Heart right ventricle (tissue), 16 donors: ENCODE measurements at places on chromosomes 12 and 14. TPM values are rescaled to one million over a fixed set of nuclear protein-coding genes. Genes with fewer than 3 reads are reported as not detected.
A peak's percentile ranks its signal among the peaks of the same experiment; 100 is the strongest.

- no peak for DNase-seq
Measured at GRCh38 chr12:92503971-92504593, 198.7 kb upstream of the PLEKHG7 start.

DNA sequence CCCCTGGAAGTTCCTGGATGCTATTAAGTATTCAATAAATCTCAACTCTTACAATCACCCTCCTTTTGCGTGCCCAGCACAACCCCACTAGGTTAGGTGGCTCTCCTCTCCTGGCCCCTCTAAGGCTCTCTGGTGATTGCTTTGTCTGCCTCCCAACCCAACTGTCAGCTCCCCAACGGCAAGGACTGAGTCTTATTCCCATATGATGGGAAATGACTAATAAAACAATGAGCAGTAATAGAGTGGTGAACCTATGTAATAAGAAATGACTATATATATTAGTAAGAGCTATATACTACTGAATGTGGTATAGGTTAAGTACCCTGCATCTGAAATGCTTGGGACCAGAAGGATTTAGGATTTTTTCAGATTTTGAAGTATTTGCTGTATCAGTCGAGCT is 8.1 kb downstream of the APPL2 start:
- no peak for DNase-seq

DNA sequence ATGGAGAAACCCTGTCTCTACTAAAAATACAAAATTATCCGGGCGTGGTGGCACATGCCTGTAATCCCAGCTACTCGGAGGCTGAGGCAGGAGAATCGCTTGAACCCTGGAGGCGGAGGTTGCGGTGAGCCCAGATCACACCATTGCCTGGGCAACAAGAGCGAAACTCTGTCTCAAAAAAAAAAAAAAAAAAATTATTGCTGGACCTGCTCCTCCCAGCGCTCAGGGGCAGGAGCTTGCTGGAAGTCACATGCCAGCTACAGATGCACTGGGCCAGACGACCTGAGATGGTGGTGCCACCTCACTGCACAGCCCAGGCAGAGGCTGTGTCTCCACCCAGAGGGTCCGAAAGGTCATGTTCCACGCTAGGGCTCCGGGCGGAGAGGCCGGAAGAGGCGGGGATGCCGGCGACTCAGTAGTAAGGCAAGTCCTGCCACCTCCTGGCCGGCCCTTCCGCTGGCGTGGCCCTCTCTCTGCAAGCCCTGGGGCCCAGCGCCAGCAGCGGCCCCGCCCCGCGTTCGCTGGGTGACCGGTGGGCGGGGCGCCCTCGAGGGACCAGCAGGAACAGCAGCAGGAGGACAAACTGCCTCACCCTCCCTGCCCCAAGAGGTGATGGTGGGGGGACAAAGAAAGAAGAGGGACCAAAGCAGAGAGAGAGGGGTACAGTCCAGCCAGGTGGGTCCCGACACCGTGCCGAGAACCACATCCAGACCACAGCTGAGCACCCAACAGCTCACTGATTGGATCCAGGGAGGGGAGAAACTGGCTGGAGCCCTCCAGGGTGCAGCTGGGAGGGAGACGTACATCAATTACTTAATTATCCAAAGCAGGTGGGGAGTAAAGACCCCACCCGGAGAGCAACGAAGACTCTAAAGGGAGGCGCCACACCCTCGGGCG is 3.6 kb upstream of the RHOF start:
- DNase-seq: peak; percentile 96

DNA sequence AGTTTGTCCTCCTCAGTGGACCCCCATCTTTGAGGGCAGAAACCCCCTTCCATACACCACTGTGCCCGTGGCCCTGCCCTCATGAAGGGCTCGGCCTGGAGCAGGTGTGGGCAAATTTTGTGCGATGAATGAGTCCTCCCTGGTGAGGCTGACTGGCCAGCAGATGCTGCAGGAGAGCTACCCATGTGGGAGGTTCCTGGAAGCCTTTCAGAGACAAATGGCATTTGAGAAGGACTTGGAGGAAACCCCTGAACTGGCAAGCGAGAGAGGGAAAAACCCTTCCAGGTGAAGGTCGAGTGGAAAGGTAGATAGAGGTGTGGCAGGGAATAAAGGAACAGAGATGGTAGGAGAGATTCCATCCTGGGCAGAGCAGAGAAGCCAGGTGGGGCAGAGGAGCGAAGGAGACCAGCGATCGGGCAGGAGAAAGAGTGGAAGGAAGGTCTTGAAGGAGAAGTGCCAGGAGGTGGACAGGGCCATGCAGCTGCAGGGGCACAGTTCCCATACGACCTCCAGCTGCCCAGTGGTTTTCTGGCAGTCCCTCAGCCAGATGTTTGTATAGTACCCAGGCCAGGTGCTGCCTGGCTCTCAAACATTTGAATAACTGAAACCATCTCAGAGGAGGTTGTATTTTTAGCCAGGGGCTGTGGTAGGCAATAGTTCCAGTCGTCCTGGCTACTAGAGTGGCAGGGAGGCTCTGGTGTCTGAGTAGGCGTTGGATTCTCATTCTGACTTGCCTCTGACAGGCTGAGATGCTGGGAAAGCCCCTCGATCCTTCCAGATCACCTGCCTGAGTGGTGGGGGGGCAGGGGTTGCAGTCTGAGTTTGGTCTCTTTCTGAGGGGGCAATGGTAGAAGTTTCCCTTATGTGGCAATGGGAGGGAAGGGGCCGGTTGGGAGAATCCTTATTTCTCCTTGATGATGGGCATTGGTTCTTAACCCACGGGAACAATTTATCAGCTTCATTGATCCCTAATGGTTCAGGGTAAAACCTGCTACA is 40.1 kb downstream of the FBXL14 start:
- DNase-seq: no peak

GRCh38 chr12:61385771-61386170 is 874.4 kb upstream of the USP15 start:
- DNase-seq: no peak

DNA sequence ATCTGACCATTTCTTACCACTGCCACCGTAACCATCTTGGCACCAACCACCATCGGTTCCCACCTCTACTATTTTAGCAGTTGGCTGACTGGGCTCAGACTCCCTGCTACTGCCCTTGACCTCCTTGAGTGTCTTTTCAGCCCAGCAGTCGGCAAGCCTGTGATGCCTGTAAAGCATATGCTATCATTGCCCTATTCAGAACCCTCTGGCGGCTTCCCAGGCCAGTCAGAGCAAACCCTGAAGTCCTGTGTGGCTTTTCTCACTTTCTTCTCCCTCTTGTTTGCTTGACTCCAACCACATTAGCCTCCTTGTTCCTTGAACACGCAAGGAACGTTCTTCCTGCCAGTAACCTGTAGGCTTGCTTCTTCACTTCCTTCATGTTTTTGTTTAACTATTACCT is 6.2 kb downstream of the IRAK3 start:
- no peak for DNase-seq

DNA sequence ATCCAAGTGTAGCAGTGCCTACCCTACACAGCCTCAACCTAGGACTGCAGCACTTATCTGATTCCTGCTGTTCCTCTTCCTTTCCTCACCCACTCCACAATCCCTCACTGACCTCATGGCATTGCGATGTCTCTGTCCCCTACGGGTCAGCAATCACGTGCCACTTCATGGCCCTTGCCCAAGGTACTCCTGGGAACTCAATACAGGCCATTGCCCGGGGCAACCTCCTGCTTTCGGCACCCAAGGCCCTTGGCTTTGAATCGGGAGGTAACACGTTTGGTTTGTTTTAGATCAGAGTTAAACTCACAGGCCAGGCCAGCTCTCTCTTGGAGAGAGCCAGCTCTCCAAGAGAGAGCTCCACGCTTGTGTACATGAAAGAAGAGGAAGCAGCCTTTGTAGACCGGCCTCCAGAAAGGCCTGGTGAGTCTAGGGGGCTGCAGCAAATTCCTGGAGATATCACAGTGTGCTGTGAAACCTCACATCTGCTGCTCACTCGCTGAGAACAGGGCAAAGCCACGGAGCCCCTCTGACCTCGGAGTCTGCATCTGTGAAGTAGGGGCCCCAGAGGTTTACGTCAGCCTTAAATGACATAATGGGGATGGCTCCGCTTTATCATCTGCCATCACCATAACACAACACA is 12.2 kb downstream of the CLMN start:
- peak; percentile 34 for DNase-seq

Gene CDKL1
- total RNA-seq: 6.0 TPM

Gene FBLN5
- total RNA-seq: 60.7 TPM

Gene PLEKHH1
- 3.5 TPM for total RNA-seq

Gene CCDC197
- total RNA-seq: 0.45 TPM

Gene IAPP
- total RNA-seq: not detected

Gene GIT2
- 32.0 TPM for total RNA-seq

Gene C12orf54
- not detected for total RNA-seq
